ENCODE measurements at places on chromosomes 1 and 21. TPM values are rescaled to one million over a fixed set of nuclear protein-coding genes. Genes with fewer than 3 reads are reported as not detected.

DNA sequence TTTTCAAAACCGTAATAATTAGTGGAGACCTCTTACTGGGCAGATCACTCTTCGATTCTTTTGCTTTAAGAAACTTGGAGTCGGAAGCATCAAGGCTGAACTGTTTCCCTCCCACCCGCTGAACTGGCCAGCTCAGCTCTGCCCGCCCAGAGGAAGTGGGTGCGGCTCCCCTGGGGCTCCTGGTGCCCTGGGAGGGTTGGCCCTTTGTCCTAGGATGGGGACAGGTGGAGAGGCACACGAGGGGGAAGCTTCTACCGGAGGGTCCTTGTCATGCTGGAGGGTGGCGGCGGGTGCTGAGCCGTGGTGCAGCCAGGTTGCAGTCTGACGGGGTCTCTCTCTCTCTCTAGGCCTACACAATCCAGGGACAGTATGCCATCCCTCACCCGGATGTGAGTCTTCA, 64.3 kb upstream of the COL6A1 start:
- no peak for DNase-seq

The PLA2G2F gene
- not detected for total RNA-seq

DNA sequence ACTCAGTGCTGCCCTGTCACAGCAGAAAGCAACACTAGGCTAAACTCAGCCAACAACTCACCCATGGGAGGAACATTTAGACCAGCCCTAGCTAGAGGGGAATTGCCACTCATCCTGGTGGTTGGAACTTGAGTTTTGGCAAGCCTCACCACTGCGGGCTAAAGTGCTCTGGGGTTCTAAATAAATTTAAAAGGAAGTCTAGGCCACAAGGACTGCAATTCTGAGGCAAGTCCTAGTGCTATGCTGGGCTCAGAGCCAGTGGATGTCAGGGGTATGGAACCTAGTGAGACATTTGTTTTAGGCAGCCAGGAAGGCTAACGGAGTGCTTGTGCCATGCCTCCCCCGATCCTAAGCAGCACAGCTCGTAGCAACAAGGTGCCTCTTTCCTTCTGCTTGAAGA, 78.0 kb downstream of the RGS13 start:
- DNase-seq, result no peak

- DNase-seq, result no peak
Measured at GRCh38 chr1:154584267-154584994, 16.9 kb downstream of the CHRNB2 start.

GRCh38 chr1:212042436-212042835, 6.9 kb downstream of the DTL start:
- DNase-seq, result no peak

DNA sequence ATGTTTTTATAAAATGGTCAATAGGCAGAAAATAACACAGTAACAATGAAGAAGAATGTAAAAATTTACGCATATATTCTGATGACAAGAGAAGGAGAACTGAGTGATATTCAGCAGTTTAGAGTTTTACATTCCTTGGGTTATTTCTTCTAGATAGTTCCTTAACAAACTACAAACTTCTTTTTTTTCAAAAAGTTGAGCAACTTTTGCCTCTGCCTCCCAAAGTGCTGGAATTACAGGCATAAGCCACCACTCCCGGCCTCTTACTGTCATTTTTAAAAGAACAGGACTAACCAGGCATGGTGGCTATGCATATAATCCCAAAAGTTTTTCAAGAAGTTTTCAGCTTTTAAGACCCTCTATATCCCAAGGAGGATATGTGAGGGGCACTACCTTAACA, 32.9 kb downstream of the ARNT start:
- DNase-seq, result no peak

Data from liver (tissue), 10 donors.